Fibroblast of skin of right biceps (primary cell): ENCODE measurements at places on chromosomes 5 and 9.

- no peak for DNase-seq
Measured at GRCh38 chr5:85929713-85930112, 688.0 kb upstream of the COX7C start.

DNA sequence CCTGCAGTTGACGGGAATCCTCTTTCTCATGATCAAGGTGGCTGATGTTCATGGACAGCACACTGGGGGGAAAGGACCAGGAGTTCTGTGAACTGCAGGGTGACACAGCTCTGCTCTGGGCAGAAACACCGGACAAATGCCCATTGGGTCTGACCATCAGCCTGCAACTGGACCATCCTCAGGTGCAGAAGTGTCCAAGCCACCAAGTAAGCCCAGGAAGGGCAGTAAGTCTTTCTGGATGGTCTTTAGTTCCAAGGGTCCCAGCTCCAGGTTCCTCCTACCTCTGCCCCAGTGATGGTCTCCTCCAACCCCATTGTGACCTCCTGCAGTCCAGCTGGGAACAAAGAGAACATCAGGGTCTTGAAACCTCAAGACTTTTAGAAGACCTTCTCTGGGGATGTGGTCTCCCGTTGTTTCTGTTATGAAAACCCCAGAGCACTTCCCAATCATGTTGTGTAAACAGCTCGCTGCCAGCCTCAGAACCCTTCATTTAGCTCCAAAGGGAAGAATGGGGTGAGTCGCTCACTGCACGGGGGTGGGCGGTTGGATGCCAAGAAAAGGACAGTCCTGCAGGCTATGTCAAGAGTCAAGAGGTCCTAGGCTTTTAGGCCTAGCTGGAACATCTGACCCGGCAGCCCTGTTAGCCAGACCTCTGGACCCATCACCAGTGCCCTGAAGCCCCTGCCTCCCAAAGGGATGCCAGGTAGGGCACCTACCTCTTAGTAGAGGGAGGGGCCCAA is 41.8 kb upstream of the TCF7 start:
- DNase-seq = no peak

GRCh38 chr5:31554552-31554951 is 22.5 kb downstream of the C5orf22 start:
- no peak for DNase-seq

GRCh38 chr5:41598011-41598410 is 87.6 kb upstream of the PLCXD3 start:
- no peak for DNase-seq

GRCh38 chr9:98034593-98035546 is 21.7 kb upstream of the NANS start:
- peak; percentile 67 for DNase-seq

- DNase-seq = peak; percentile 20
Measured at GRCh38 chr5:53991942-53992341, 318.4 kb downstream of the ARL15 start.

- DNase-seq = no peak
Measured at GRCh38 chr5:90109285-90109684, 300.3 kb downstream of the CETN3 start.

DNA sequence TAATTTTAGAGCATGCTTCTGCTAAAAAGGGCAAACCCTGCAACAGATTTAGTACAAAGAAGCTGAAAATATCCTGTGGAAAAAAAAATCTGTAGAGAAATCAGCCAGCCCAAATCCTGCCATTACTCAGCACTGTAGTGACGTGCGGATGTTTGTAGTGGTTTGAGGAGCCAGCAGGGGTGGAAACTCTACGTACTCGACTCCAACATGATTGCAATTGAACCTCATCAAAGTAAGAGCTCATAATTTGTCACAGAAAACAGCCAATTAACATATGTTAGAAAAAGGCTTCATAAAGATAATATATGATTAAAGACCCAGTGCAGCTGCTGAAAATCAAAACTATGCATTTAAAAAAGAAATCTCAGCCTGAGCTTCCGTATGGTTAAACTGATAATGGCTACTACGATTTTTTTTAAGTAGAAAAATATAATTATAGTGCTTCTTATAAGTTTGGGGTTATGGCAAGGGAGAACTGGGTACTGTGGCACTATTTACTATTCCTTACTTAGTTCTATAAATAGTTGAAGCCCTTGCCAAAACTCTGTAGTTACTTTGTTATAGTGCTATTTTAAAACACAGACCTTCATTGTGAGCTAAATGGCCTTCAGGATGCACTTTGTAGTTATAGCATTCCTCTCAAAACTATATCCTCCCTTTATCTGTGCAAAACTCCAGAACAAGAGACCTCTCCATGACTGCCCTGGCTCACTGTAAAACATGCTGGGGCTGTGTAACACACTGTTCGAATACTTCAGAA is 49.4 kb downstream of the MEF2C start:
- peak; percentile 77 for DNase-seq
